ENCODE measurements at places on chromosomes 5 and 9.

GRCh38 chr9:124855944-124856765 is 2.9 kb downstream of the WDR38 start:
- no peak for DNase-seq

DNA sequence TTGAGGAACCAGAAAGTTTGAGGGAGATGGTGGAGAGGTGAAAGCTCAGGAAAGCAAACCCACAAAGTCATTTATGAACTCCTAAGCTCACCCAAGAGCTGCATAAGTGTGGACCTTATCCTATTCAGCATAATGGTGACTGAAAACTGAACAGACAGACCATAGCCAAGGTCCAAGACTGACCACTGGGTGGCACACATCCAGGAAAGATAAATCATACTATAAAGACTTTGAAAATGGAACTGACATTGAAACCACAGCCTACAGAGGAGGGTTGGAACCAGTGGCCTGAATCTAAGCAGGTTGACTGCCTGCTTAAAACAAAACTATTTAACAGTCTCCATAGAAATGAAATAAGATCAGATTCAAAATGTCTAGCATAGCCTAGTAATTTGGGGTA is 121.0 kb upstream of the RGS7BP start:
- no peak for DNase-seq

GRCh38 chr5:158990979-158991775 is 108.5 kb downstream of the EBF1 start:
- no peak for DNase-seq

DNA sequence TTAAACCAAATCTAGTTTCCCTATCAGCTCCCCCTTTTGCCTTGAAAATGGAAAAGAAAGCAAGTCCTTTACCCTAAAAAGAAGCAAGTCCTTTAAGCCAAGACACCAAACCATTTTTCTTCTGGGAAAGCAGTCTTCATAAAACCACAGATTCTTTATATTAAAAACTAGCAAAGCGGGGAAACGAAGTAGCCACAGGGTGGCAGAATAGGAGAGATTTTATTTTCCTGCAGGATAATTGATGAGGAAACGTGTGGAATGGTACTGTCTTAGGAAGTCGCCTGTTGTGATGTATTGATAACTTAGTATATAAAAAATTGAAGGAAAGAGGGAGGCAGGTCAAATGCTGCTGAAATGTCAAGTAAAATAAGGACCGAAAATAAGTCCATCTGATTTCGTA is 41.1 kb downstream of the ZNF883 start:
- no peak for DNase-seq

- no peak for DNase-seq
Observed at GRCh38 chr5:76257897-76258296, 145.2 kb upstream of the IQGAP2 start.

- no peak for DNase-seq
Observed at GRCh38 chr5:99879791-99880511, 655.2 kb upstream of the FAM174A start.

DNA sequence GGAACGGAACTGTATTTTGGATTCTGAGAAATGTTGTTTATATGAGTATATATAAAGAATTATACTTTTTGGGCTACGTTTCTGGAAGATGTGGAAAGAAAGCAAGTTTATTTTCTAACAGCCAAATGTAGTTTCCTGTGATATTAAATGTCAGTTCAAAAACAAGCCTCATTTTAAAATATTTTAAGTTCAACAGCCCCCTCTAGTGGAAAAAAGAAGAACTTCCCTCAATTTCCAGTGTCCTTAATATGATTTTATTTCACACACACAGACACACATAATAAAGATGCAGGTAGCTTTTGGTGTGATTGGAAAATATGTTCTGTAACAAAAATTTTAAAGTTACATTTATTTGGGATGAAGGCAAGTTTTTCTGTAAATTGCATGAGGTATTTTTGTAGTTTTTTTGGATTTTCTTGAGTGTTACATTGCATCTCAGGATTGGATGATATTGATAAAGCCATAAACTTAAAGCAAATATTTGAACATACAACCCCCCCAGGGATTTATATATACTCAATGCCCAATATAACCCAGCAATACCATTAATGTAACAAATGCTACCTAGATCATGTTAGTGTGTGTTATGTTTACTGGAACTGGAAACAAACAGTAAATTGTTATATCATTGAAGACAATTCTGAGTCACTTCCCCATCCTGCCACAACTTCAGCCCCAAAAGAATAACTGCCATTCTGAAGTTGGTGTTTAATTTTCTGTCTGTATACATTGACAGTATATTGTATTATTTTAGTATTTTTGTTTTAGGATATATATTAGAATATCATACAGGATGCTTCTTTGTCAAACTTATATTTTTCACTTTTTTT is 54.0 kb downstream of the CCDC171 start:
- DNase-seq = peak; percentile 37

DNA sequence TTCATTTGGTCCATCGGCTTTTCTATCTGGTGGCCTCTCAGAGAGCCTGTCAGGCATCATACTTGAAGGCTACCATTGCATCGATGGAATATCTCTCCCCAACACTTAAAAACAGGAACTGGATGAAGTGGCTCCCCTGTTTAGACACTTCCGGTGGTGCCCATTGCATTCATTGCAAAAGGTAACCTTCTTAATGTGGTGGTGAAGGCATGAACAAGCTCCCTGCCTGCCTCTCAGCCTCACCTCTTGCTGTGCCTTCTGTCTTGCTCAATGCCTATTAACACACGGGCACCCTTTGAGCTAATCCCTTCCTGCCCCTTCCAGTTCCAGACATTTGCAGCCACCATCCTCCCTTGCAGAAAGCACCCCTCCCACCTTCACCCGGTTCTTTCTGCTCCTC is 233.1 kb upstream of the MSX2 start:
- DNase-seq = no peak

GRCh38 chr5:5978501-5979376 is 399.6 kb downstream of the MED10 start:
- no peak for DNase-seq

- no peak for DNase-seq
Observed at GRCh38 chr5:133605323-133605722, 7.0 kb downstream of the FSTL4 start.

- no peak for DNase-seq
Observed at GRCh38 chr9:117028103-117028858, 341.2 kb downstream of the TRIM32 start.

DNA sequence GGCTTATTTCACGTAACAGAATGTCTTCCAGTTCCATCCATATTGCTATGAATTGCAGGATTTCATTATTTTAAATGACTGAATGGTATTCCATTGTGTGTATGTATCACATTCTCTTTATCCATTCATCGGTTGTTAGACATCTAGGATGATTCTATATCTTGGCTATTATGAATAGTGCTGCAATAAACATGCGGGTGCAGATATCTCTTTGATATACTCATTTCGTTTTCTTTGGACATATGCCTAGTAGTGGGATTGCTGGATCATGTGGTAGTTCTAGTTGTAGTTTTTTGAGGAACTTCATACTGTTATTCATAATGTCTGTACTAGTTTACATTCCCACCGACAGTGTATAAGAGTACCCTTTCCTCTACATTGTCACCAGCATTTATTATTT is 460.5 kb downstream of the MAN2A1 start:
- no peak for DNase-seq

DNA sequence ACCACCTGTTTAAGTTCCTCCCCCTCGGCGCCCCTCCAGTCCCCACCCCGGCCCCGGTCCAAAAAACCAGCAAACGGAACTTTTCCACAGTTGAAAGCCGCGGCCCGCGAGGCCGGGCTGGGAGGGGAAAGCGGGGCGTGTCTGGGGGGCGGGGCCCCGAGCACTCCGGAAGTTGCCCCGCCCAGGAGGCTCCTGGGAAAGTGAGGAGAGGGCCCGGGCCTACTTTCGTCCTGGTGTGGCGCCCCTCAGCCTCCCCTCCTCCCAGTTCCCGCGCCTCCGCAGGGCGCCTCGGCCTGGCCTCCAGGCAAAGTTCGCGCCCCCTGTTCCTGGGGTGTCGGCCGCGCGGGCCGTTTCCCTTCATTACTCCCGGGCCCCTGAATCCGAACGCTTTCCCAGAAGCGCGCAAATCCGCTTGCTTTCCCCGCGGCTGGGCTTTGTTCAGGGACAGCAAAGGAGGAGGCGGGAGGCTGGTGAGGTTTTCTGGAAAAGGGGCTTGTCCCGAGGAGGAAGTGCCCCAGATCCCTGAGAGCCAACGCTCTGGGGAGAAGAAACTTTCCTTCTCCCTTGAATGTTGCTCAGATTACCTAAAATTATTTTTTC is 4.5 kb upstream of the DMRT3 start:
- no peak for DNase-seq

DNA sequence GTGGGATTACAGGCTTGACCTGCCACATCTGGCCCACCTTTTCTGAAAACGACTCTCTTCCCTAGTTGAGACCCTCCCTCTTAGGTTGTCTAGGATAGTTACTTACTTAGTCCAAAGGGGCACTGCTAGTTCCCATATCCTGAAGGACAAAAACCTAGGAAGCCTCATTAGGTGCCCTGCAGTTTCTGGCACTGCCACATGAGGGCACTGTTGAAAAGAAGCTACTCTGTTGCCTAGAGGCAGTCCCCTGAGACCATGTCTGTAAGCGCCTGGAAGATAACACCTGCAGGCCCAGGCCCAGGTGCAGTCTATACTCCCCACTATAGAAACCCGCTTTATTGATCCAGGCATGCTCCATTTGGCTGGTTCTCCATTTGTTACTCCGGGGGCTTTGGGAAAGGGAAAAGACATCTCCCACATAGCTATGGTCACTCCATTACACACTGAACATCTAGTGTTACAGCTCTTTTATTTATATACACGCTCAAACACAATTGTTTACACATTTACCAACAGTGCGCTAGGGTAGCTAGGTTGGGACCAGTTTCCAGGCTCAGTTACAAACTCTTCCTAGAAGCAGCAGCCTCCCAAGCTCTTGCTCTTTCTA is 73.4 kb upstream of the PPARGC1B start:
- DNase-seq = no peak
